ENCODE measurements at places on chromosomes 5 and 9. TPM values are rescaled to one million over a fixed set of nuclear protein-coding genes. Genes with fewer than 3 reads are reported as not detected.

OSMR gene
- polyA plus RNA-seq, result not detected

KIF4B gene
- polyA plus RNA-seq, result not detected

SPATA9 gene
- not detected for polyA plus RNA-seq

ADAMTS2 gene
- not detected for polyA plus RNA-seq

GRCh38 chr5:83817591-83817990 lies 96.9 kb upstream of the HAPLN1 start:
- no peak overlapping the region for H3K4me3 ChIP-seq
- H3K27ac ChIP-seq, result no peak overlapping the region
- peaks cover 9% of the 10 kb centered on the region for H3K27me3 ChIP-seq
- no peaks in the 10 kb centered on the region for H3K36me3 ChIP-seq
- no peak for DNase-seq
- no peaks in the 10 kb centered on the region for H3K4me1 ChIP-seq

DNA sequence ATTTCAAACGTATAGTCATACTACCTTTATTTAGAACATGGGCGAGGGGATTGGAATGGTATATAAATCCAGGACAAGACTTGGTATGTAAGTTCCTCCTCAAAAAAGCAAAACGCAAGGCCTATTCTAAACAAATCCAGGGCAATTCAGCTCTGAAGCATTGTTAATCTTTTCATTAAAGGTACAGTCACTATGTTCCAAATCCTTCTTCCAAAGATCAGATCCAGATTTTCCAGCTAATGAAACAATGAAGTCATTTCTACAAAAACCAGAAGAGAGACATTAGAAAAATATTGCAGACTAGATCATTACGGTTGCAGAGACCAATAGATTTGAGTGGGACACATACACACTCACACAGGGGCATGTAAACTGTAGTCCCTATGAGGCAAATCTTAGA lies 116.1 kb upstream of the BNC2 start:
- H3K27ac ChIP-seq, result no peak overlapping the region
- H3K4me1 ChIP-seq, result no peaks in the 10 kb centered on the region
- H3K4me3 ChIP-seq, result no peak overlapping the region
- H3K36me3 ChIP-seq, result no peaks in the 10 kb centered on the region

GRCh38 chr5:168316139-168316578 lies 24.7 kb downstream of the WWC1 start:
- H3K27me3 ChIP-seq, result no peaks in the 10 kb centered on the region
- DNase-seq, result no peak
- H3K27ac ChIP-seq, result no peak overlapping the region
- H3K4me1 ChIP-seq, result no peaks in the 10 kb centered on the region
- no peaks in the 10 kb centered on the region for H3K36me3 ChIP-seq

- no peaks in the 10 kb centered on the region for H3K36me3 ChIP-seq
- DNase-seq, result no peak
- peaks cover 6% of the 10 kb centered on the region for H3K4me1 ChIP-seq
These were observed 133.6 kb upstream of the TUT7 start for GRCh38 chr9:86487838-86488233.

DNA sequence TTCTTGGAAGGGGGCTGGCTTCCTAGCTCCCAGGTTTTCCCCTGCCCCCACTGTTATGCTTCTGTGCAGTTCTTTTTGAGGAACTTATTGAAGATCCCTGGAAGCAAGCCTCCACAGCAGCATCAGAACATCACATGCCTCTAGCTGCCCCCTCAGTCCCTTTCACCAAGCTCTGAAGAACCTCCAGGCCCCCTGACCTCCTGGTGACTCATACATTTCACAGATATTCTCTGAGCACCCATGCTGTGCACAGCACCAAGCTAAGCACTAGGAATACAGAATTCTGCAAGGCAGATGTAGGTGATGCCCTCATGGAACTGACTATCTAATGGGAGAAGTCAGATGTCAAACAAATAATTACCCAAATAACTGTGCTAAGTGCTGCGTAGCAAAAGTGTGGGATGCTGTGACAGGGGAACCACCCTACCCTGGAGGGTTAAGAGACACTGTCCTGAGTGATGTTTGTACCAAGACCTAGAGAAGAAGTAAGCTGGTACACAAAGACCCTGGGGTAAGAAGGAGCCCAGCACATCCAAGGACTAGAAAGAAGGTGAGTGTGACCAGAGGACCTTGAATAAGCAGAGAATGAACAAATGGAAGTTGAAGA lies 213.7 kb upstream of the NR4A3 start:
- peaks cover 11% of the 10 kb centered on the region for H3K36me3 ChIP-seq
- peaks cover 22% of the 10 kb centered on the region for H3K27me3 ChIP-seq

DNA sequence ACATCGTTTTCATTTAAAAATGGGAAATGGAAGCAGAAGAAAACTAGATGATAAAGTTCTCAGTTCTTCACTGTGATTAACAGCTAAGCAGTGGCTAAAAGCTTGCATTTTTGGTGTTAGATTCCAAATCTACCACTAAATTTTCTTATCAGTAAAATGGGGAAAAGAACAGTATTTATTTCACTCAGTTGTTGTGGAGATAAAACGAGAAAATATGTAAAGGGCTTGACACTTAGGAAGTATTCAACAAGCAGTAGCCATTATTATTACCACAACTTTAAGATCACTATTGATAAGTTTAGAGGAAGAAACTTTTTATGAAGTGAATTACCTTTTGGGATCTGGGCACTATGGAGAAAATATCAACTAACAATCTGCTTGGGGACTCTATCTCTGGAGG lies 4.5 kb downstream of the STOM start:
- H3K4me1 ChIP-seq, result peaks cover 16% of the 10 kb centered on the region
- DNase-seq, result no peak
- H3K36me3 ChIP-seq, result no peaks in the 10 kb centered on the region

DNA sequence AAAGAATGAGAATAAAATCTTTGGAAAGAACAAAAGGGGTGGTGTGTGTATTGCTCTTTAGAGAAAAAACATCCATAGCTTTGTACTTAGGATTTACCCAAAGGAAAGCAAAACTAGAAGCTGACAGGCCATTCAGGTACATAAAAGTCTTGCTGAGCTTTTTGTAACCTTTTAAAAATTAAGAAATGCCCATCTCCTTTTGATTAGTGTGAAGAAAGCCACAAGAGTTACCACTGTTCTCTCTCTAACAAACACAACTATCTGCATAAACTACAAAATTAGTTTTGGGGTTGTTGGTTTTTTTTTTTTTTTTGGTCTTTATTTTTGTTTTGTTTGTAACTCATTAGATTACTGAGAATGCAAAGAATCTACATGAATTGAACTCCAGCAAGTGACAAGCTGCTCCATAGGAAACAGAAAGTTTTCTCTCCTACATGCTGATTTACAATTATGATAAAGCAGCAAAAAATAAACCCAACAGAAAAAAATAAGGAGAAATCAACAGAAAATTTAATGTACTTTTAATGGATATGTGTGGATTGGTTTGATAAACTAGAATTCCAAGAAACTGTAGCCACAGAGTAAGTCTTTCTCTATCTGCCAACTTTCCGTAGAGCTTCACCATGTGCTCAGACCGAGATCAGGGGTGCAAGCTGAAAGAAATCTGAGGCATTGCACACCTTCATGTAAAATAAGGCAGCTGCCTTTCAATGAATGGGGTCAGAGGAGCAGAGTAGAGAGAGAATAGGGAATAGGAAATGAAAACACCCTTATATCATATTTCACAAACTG lies 12.3 kb downstream of the BAAT start:
- no peaks in the 10 kb centered on the region for H3K4me1 ChIP-seq
- H3K4me3 ChIP-seq, result no peak overlapping the region
- DNase-seq, result no peak
- H3K27me3 ChIP-seq, result peaks cover 35% of the 10 kb centered on the region
- H3K27ac ChIP-seq, result no peak overlapping the region
- no peaks in the 10 kb centered on the region for H3K36me3 ChIP-seq

DNA sequence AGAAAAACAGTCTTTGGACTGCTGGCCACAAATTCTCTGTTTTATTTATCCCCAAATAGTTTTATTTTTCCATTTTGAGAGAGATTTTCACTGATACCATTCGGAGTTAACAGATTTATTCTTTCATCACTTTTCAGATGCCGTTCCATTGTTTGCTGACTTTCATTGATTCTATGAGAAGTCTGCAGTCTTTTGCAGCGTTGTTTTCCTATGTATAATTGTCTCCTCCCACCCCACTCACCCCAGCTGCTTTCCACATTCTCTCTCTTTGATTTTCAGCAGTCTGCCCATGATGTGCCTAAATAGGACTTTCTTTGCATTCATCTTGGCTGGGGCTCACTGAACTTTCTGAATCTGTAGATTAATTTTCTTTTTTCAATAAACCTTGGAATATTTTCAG lies 107.6 kb downstream of the C9orf50 start:
- no peak overlapping the region for H3K4me3 ChIP-seq
- no peak overlapping the region for H3K27ac ChIP-seq
- peaks cover 19% of the 10 kb centered on the region for H3K27me3 ChIP-seq
- H3K4me1 ChIP-seq, result no peaks in the 10 kb centered on the region

DNA sequence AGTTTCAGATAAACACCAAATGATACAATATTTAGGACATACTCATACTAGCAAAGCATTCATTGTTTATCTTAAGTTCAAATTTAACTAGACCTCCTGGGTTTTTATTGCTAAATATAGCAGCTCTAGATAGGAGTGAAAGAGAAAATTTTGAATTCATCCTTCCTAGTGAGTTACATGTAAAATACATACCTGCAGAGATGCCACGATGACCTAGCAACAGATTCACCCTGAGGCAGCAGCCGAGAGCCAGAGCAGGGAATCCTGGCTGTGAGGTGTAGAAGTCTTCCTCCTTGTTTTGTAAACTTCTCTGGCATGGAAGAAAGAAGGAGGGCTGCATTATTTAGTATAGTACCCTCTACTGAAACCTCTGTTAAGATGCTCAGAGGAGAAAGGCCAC lies 25.9 kb upstream of the GABRP start:
- peaks cover 22% of the 10 kb centered on the region for H3K27me3 ChIP-seq
- H3K27ac ChIP-seq, result no peak overlapping the region
- H3K4me1 ChIP-seq, result no peaks in the 10 kb centered on the region
- no peak overlapping the region for H3K4me3 ChIP-seq

- no peaks in the 10 kb centered on the region for H3K27me3 ChIP-seq
- H3K27ac ChIP-seq, result peak overlapping the region; percentile 97
- peak overlapping the region; percentile 80 for H3K4me3 ChIP-seq
- DNase-seq, result peak; percentile 61
- peaks cover 2% of the 10 kb centered on the region for H3K36me3 ChIP-seq
- peaks cover 36% of the 10 kb centered on the region for H3K4me1 ChIP-seq
These were observed 1.2 kb upstream of the SQSTM1 start for GRCh38 chr5:179819296-179820126.

GRCh38 chr9:72703574-72703973 lies 182.2 kb downstream of the TMC1 start:
- H3K27ac ChIP-seq, result no peak overlapping the region
- H3K27me3 ChIP-seq, result no peaks in the 10 kb centered on the region
- no peak overlapping the region for H3K4me3 ChIP-seq
- no peaks in the 10 kb centered on the region for H3K4me1 ChIP-seq
- DNase-seq, result no peak

- no peaks in the 10 kb centered on the region for H3K4me1 ChIP-seq
- no peak overlapping the region for H3K4me3 ChIP-seq
These were observed 2.9 kb upstream of the RBM22 start for GRCh38 chr5:150703762-150704161.
